NCI-H146 (cell line): ENCODE measurements at places on chromosomes 2 and 18.
A peak's percentile ranks its signal among the peaks of the same experiment; 100 is the strongest.

GRCh38 chr2:10392951-10393639 lies 55.0 kb downstream of the ODC1 start:
- no peak for DNase-seq

GRCh38 chr2:219247678-219248642 lies 2.7 kb downstream of the STK16 start:
- DNase-seq = no peak

DNA sequence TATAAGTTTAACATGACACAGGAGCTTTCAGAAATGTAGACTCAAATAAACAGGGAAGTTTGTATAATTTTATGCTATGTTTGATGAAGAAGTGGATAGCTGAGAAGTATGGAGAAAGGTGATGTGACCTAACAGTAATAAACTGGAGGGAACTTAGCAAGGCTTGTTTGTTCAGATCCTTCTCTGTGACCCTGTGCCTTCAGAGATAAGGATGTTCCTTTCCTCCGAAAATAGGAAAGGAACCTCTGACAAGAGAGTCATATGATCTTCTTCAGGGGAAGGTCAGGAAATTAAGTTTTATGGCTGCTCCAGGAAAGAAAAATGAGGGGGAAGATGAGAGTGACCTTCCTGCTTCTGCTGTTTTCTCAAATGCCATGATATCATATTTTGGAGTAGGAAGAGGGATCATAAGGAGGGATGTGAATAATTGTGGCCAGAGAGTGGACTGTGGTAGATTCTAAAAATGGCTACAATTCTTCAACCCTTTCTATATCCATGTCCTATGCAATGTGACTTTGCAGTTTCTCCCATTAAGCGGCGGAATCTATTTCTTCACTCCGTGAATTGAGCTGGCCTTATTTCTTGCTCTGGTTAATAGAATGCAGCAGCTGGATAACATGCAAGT lies 8.5 kb upstream of the C2orf69 start:
- DNase-seq = no peak

DNA sequence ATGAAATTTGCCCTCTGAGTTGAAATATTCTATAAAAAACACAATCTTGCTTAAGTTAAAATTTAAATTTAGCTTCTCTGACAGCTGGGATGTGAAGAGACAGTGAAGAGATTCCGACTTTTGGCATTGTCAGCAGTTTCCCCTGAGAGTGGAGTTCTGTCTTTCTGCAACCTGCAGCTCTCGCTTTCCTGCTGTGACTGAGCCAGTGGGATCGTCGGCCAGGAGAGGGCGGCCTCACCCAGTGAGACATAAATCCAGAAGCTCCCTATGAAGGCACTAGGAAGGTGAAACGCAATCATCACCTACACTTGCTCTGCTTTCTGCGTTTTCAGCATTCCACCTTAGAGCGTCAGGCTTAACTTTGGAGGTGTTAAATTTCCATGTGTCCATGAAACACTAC lies 75.4 kb upstream of the HNMT start:
- DNase-seq = peak; percentile 89

- DNase-seq = peak; percentile 23
These were observed 76.5 kb downstream of the ARL4C start for GRCh38 chr2:234420408-234420807.

- DNase-seq = peak; percentile 59
These were observed 156.9 kb upstream of the ITGA6 start for GRCh38 chr2:172270278-172271079.

DNA sequence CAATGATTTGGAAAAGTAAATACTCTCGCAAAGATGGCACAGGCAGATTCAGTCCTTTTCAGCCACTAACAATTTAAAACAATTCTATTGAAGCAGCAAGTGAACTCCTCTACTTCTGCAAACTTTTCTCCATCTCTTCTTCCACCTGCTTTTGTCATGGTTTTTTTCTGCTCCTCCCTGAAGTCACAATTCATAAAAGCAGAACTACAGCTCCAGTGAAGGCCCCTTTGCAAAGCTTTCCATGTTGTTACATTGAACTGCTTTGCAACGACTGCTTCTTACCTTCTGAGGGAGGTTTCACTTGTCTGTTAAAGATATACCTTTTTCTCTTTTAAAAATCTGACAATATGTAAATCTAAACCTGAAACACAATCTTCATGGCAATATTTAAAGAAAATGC lies 3.7 kb upstream of the SERTAD2 start:
- no peak for DNase-seq

GRCh38 chr2:241943209-241943850 lies 73.8 kb downstream of the RTP5 start:
- DNase-seq = no peak

- peak; percentile 11 for DNase-seq
These were observed 5.1 kb upstream of the CALCRL start for GRCh38 chr2:187453078-187453641.

- no peak for DNase-seq
These were observed 35.8 kb downstream of the SLC9A4 start for GRCh38 chr2:102508863-102509262.

- DNase-seq = no peak
These were observed 22.0 kb downstream of the TCF23 start for GRCh38 chr2:27170581-27171337.

DNA sequence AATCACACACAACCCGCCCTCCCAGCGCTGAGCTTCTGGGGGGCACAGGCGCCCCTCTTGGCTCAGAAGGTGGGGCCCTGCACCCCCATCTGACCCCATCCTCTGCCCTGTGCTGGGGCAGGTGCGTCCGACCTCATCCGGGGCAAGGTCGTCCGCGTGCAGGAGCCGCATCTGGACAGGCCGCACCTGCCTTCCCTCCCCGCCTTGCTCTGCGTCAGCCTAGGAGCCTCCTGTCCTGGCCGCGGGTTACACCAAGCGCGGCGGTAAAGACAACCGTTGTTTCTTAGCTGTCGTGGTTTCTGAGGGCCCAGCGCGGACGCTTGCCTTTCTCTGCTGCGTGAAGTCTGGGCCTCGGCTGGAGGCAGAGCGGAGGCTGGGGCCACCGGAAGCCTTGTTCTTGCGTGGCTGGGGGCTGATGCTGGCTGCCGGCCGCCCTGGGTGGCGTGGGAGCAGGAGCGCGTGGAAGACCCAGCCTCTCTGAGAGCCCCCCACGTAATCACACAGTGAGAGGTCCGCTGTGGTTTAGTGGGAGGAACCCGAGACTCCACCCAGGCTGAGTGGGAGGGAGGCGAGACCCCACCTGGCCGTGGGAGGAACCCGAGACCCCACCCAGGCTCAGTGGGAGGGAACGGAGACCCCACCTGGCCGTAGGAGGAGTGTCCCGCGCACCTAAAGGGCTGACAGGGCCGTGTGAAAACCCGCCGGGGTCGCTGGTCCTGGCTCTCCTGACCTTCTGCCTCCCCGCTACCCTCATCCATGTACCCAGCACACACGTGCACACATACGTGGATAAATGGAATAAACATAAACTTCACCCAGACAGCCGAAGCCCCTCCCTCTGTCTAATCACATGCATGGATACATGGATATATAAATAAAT lies 51.8 kb downstream of the KCNG2 start:
- no peak for DNase-seq

- DNase-seq = peak; percentile 81
These were observed at the start of gene ADD2 for GRCh38 chr2:70767699-70768589. Gene ADD2, minus strand, starts transcription at chr2:70768200. Its CDS starts 61,792 bp downstream, at chr2:70706408.

GRCh38 chr2:199744724-199745123 lies 106.3 kb downstream of the FTCDNL1 start:
- DNase-seq = no peak

- peak; percentile 77 for DNase-seq
These were observed at the start of gene GULP1 for GRCh38 chr2:188291617-188292347. Gene GULP1, plus strand, starts transcription at chr2:188291874. Its CDS starts 185,829 bp downstream, at chr2:188477703.

GRCh38 chr2:45750484-45750883 lies 99.0 kb downstream of the PRKCE start:
- no peak for DNase-seq

DNA sequence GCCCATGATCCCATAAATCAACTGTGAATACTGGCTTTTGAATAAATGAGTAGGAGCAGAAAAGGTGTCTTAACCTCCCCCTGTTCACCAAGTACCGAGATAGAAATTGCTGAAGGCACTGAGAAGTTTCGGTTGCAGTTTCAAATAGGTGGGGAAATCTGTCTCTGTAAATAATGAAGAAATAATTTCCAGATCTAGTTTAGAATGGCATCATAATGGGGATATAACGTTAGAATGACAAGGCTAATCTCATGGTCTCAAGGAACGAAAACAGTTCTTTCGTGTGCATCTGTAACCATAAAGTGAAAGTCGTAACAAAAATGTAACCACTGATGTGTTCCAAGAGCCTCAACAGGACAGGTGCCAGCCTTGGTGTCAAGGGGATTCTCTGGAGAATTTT lies 49.9 kb upstream of the TMEM18 start:
- no peak for DNase-seq

DNA sequence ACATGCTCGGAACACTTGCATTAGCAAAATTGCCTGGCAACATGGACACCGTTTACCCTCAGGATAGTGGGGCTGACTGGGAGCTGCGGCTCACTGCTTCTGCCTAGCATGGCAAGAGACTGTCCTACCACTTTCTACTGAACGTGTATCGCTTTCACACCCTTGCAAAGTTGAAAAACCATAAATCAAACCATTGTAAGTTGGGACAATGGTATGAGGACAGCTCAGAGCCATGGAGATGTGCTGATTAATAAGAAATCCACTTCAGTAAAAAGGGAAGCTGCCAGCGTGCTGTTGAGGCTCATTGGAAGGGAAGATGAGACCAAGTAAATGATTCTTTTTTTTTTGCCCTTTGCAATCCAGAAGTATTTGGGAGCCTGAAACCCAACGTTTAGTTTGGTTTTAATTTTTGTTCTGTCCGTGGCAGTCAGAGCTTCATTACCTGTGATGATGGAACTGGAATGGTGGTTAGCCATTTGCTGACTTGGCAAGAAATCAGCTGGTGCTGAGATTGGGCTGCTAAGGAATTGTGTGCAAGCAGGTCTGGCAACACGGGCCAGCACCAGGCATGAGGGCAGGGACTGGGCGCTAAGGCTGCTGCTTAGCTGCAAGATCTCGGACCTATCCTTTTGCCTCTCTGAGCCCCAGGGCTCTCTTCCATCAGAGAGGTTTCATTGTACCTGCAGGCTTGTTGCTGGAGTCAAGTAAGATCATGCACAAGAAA lies 75.5 kb upstream of the HS6ST1 start:
- no peak for DNase-seq

DNA sequence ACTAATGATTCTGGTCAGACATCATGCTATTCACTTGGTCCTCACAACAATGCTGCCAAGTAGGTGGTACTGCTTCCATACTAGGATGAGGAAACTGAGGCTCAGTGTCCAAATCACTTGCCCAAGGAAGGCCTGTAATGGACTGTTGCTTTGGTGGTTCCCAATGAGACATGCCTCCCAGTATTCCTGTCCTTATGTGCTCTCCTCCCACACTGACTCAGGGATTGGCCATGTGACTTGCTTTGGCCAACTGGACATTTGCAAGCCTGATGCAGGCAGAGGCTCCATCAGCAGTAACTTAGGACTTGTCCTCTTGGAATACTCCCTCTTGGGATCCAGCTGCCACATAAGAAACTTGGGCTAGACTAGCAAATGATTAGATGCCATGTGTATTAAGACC lies 3.0 kb downstream of the FBXO41 start:
- no peak for DNase-seq

DNA sequence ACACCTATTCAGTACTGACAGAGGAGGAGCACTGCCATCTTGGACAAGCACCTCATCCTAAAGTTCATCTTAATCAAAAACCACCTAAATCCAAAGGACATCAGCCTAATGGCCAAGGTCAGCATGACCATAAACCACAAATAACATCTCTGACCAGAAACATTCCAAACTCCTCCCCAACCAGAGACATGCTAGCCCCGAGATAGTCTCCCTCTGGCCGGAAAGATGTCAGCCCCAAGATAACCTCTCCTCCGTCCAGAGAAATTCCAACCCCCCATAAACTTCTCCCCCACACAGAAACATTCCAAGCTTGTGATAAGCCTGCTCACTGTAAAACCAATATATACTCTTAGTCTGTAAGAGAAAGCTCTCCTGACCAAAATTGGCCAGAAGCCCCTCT lies 260.6 kb downstream of the CLIP4 start:
- DNase-seq = no peak

GRCh38 chr2:209933499-209934483 lies 68.6 kb upstream of the RPE start:
- DNase-seq = no peak

GRCh38 chr2:9590641-9591040 lies 35.0 kb upstream of the ADAM17 start:
- DNase-seq = no peak

DNA sequence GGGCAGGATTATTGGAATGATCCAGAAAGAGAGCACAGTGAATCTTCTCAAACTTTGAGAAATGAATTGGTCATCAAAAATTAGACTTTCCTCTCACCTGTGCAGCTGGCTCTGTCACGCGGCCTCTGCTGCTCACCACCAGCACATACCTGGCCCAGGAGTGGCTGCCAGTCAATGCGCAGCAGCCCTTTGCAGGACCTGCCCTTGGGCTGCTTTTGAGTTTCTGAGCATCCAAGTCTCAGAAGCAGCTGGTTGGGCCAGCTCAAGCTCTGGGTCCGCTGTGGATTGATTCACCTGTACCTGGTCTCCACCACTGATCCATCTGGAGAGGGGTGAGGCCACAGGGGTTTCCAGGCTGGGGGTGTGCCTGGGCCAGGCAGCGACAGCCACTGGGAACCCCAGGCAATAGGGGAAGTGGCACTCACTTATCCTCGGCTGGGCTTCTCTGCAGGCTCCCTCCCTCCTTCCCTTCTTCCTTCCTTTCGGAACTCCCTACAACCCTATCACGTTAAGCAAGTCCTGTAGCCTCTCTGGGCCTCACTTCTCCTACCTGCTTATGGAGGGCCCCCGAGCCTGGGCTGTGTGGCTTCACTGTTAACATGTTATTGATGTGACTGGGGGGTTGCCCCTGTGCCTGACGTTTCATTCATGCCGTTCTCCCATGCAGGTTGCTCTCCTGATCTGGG lies 48.1 kb downstream of the SH3BP4 start:
- no peak for DNase-seq

GRCh38 chr2:234334151-234334550 lies 162.7 kb downstream of the ARL4C start:
- DNase-seq = no peak

GRCh38 chr2:95031076-95031725 lies 5.7 kb downstream of the MAL start:
- no peak for DNase-seq

DNA sequence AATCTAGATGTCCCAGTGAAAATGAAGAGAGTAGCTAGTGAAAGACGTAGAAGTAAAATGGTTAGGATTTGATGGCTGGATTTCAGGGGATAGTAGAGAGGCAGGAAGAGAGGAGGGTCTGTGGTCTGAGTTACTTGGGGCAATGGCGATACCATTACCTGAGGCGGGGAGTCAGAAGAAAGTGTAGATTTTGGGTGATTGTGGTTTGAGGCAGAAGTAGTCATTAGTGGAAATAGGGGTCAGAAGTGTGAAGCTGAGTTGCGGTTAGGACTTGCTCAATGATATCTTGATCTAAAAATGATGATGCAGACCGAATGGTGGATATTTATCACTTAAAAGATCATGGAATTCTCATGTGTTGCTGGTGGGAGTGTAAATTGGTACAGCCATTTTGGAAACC lies 41.0 kb downstream of the CEP192 start:
- no peak for DNase-seq

- DNase-seq = no peak
These were observed 31.5 kb downstream of the RTP5 start for GRCh38 chr2:241901018-241901380.

GRCh38 chr2:240813231-240813921 lies 6.6 kb downstream of the KIF1A start:
- DNase-seq = no peak
